ENCODE measurements at places on chromosomes 2 and 18.

GRCh38 chr2:15730545-15731212 lies 139.0 kb downstream of the DDX1 start:
- DNase-seq: no peak

- no peak for DNase-seq
Measured at GRCh38 chr2:28352610-28353195, 40.0 kb upstream of the FOSL2 start.

DNA sequence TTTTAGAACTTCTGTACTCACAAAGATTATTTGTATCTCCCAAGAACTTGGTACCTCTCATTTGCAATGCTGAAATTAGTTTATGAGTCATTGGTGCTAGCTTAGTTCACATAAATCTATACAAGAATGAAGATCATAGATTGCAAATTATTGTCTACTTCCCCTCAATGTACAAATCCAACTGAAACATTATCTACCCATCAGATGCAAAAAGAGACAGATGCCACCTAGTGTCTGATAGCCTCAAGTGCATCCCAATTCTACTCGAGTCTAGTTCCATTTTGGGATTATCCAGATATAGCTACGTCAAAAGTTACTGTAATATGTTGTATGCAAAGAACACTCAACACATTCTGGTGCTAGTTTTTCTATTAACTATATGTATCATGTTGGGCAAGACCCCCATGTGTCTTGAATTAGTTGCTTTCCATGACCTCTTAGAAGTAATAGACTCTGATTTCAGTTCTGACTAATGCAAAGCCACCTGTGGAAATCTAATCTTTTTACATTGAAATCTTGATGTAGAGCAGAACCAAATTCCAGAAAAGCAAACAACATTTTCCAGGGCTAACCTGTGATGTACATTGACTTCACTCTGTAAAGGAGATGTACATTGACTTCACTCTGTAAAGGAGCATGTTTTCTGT lies 210.0 kb downstream of the RBM43 start:
- DNase-seq: no peak

- DNase-seq: no peak
Measured at GRCh38 chr2:7057865-7058400, 140.7 kb downstream of the RNF144A start.

GRCh38 chr18:26511339-26512071 lies 36.8 kb downstream of the KCTD1 start:
- no peak for DNase-seq

GRCh38 chr2:238978497-238978896 lies 130.6 kb downstream of the TWIST2 start:
- DNase-seq: no peak

GRCh38 chr2:121038031-121038430 lies 247.0 kb downstream of the TFCP2L1 start:
- DNase-seq: no peak

DNA sequence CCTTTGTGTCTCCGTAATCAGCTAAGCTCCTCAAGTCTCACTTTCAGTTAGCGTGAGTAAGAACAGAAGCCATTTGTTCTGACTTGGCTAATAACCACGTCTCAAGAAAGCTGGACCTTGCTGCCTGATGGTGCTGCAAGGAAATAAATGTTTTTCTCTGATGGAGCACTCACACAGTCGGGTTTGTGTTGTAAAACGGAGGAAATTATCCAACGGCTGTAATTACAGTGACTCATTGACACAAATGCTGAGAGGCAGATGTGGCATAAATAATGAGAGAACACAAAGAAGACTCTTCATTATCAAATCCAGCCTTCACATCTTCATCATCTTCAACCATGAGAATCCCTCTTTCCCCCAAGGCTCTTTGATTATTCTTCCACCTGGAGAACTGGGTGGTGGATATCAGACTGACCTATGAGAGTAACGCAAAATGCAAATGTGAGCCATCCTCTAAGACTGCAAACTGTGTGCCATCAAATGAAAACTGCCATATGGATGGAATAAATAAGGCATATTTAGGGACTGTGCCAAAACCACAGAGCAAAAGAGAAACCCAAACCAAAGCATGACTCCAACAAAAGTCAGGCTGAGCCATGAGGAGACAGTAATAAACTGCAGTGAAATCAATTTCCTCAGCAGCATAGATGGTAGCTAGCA lies 252.6 kb downstream of the RND3 start:
- no peak for DNase-seq
